ENCODE measurements at places on chromosomes 12 and 14.

DNA sequence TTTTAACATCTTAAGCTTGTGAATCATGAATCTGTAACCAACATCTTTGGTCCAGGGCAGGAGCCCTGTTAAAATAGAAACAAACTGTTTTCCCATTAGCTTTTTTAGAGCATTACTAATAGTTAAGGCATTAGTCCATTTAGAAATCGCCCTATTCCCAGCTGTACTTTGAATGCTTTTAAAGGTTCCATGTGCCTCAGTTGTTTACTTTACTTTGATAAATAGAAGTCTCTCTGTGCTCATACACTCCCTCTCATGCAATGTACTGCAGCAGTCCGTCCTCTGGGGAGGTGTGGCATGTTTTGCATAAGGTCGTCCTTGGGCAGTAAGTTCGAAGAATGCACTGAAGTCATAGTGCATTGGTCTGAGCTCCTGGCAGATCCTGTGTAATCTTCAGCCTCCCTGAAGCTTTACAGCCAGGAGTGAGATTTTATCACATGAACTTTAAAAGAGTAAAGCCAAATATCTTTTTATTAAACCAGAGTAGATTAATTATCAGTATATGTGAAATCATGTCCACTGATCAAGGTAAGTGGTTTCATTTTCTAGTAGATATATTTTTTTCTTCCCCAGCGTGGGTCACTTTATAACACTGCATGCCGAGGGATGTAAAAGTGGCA lies 134.7 kb downstream of the FGD4 start:
- DNase-seq: no peak

GRCh38 chr12:93848523-93849101 lies 171.4 kb downstream of the CRADD start:
- DNase-seq: peak; percentile 17

DNA sequence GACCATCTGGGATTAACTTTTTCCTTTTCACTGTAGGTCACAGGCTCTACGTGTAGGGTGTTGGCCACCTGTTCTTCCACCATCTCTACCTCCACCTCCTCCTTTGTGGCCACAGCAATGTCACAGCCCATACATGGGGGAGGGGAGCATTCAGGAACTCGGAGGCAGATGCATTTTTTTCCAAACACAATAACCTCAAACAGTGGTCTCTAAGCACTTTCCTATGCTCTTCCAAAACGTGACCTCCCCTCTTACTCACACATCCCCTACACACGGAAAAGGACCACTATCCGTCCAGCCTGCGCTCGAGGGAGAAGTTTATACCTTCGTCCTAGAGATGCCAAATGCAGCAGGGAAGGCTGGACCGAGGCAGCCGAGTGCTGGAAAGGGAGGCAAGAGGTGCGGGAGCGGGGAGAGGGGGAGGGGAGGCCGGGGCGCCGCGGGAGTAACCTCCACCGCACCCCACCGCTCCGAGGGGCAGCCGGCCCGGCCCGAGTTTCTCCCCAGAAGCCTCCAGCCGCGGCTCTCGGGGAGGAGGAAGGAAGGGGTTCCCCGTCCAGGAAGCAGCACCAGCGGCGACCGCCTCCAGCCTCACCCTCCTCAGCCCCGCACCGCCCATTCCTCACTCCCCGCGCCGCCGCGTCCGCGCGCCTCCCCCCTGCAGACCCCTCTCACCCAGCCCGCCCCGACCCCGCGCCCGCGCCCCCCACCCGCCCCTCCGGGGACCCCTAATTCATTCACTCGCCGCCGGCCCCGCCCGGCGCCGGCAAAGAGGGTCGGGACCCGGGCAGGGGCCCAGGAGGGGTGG lies 594 bp downstream of the KRAS start:
- DNase-seq: peak; percentile 43

- DNase-seq: no peak
Observed at GRCh38 chr12:121653999-121654398, 15.5 kb downstream of the MORN3 start.

DNA sequence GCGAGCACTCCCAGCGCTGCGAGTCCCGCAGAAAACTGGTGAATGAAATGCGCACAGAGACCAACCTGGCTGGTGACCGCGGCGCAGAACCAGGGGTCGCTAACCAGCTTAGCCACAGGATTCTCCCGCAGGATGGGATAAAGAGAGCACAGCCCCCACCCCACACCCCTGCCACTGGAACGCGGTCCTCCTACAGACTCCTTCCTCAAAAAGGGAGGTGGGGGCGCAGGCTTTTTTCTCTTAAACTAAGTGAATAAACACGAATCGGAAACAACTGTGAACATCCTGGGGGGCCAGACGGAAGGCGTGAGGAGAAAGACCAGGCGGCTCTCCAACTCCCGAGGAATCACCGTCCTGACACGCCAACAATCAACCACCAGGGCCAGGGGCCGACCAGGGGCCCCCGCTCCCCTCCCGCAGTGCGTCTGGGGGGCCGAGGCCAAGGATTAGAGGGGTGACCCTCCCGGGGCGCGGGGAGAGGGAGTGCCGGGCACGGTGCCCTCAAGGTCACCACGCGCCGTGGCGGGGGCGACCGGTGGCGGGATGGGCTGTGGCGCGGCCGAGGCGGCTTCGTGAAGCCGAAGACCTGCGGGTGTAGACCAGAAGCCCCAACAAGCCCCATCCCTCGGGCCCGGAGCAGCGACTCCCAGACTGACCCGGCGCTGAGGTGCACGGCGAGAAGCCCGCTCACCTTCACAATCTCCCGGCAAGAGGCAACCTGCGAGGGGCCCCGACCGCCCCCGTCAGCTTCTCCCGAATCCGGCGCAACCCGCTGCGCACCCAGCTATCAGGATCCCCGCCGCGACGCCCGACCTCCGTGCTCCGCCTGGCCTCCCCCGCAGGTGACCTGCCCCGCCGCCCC lies 704 bp downstream of the ATP2B1 start:
- DNase-seq: no peak

GRCh38 chr14:64692189-64692985 lies 11.8 kb upstream of the PLEKHG3 start:
- no peak for DNase-seq

GRCh38 chr12:51295651-51296050 lies 25.4 kb upstream of the SMAGP start:
- no peak for DNase-seq

- no peak for DNase-seq
Observed at GRCh38 chr14:38824706-38825105, 278.3 kb downstream of the SEC23A start.

DNA sequence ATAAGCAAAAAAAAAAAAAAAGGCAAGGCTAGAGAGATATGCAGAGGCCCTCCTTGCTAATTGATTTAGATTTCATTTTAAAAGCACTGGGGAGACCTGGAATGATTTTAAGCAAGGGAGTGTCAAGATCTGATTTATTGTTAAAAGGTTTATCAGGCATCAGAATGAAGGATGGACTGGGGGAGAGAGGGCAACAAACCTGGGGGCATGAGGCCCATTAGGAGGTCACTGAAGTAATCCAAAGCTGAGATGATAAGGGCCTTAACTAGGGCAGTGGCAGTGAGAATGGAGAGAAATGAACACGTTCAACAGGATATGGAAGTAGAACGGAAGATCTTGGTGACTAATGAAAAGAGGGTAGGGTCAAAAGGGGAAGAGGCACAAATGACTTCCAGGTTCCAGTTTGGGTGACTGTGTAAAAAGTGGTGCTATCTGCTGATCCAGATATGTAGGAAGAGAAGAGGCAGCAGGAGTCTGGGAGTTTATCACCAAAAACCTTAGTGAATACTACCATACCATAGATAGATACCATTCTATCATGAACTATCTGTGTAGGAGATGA lies 24.0 kb downstream of the KITLG start:
- no peak for DNase-seq

DNA sequence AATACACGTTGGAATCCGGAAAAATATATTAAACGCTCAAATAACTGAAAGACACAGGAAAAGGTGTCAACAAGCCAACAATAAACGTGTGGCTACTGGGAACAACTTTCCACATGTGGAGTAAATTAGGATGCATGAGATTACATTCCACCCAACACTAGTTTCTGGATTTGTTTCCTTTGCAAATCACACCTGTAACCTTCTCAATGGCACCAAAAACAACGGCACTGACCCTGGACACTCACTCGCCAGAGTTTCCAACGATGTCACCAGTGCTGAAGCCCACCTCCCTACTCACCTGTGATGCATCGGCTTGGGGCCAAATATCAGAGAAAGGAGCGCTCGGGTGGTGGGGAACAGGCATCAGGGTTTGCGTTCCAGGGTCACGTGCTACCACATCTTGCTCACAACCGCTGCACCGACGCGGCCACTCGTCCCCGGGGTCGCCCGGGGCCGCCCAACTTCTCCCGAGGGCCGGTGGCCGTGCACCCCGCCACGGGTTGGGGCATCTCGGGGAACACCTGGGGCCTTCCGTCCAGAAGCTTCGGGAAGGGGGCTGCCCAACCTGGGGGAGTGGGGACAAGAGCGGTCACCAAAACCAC lies 629 bp downstream of the PRDM4 start:
- no peak for DNase-seq

DNA sequence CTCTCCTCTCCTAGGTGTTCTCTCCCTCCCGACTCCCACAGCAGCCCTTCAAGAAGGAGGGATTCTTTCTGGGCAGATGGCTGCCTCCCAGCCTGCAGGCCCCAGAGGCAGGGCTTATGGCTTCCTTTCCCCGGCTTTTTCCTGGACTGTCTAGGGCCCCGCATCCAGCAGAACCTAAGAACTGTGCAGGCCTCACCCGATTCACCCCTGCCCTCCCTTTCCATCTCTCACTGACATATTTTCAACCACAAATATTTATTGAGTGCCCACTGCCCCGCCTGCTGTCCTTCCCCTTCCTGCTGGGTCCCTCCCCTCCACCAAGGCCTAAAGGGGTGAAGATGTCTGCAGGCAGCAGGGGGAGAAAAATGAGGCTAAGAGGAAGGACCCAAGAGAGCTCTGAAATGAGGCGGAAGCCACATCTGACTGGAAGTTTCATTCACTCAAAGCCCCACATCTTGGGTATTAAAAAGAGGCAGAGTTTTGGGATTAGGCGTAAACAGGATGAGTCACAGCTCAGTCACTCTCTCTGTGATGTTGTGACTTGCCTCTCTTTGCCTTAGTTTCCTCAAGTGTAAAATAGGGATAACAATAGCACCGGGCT lies 2.9 kb downstream of the SCNN1A start:
- no peak for DNase-seq

- DNase-seq: no peak
Observed at GRCh38 chr12:98828802-98829600, 183.9 kb downstream of the APAF1 start.

GRCh38 chr12:116528065-116528464 lies 31.1 kb upstream of the MAP1LC3B2 start:
- DNase-seq: no peak

DNA sequence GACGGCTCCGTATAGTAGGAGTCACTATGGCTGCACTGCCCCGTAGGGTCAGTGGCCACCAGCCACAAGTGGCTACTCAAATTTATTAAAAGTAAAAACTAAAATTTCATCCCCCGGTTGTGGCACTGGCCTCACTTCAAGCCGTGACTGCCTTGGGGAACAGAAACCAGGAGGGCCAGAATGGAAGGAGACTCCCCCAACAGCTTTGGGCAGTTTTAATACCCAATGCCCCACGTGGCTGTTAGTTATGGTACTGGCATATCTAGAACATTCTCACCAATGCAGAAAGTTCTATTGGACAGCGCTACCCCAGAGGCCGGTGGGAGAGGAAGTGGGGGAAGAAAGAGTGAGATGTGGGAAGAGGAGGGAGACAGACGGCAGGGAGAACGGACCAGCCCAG lies 6.2 kb downstream of the NCOR2 start:
- no peak for DNase-seq

DNA sequence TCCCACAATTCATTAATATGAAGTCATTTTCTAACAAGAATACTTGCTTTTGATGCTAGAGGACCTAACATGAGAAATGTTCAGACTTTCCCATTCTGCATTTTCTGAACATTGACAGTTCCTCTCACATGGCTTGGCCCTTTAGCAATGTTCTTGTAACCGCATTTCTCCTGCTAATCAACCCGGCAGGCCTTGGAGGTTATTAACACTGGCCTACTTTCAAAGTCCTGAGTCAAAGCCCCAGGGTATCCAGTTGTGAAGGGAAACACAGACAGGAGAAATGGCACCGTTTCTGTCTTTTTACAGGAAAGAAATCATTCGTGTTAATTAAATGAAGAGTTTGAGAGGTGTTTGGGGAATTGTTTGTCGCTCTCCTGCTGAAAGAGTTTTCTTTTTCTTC lies 446.5 kb upstream of the MIS18BP1 start:
- DNase-seq: no peak

- DNase-seq: no peak
Observed at GRCh38 chr14:45242706-45243105, 10.3 kb downstream of the MIS18BP1 start.

GRCh38 chr12:130336723-130337487 lies 782 bp upstream of the PIWIL1 start:
- no peak for DNase-seq

DNA sequence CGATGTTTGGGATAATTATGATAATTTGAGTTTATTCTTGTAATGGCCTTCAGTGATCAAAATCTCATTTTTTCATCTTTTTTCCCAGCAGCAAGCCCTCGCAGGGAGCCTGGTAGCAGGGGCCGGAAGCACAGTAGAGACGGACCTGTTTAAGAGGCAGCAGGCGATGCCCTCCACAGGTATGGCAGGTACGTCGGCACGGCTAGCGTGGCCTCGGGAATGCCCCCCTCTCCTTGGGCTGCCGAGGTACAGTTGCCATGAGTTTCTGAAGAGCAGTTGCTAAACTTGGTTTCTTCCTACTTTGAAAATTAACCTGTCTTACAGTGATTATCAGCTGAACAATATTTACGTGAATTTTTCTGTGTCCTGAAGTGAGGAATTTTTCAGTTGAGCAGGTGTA lies 29.9 kb downstream of the EP400 start:
- DNase-seq: no peak

DNA sequence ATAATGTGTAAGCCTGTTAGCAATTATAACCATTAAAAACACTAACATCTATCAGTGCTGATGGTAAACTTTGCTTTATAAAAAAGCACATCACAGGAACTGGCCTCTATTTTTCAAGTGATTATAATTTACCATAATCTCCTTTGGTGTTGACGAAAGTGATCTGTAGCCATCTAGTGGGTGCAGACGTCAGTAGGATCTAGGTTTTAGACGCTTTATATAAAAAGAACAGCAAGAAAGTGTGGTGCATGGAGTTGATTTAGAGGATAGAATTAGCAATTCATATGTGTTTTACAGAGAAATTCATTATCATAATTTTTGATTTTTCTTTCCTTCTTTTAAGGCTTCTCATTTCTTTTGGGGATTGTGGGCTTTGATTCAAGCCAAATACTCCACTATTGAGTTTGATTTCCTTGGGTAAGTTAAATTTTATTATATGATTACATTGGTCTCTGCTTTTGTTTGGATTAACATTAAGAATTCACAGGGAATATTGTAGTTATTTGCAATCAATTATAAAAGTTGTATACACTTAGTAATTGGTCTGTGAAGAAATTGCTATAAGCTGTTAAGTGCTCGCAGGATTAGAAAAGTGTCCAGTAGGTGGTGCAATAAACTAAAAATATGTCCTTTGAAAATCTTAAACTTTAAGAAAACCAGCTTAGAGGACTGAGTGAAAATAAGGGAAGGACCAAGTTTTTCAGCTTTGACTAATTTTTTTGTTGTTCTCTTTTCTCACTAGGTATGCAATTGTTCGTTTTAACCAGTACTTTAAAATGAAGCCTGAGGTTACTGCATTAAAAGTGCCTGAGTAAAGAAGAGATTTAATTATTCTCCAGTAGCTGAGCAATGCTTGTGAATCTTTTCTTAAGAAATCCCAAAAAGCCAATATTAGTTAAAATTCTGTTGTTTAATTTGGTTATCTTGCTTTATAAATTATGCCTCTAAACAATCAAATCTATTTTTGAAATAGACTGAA lies 59.5 kb downstream of the ETNK1 start:
- DNase-seq: no peak

GRCh38 chr12:3342051-3342450 lies 149.0 kb upstream of the PRMT8 start:
- DNase-seq: no peak

Measured in GM12891 (cell line).